Breast epithelium (tissue), 4 donors: ENCODE measurements at places on chromosomes 1 and 21.

DNA sequence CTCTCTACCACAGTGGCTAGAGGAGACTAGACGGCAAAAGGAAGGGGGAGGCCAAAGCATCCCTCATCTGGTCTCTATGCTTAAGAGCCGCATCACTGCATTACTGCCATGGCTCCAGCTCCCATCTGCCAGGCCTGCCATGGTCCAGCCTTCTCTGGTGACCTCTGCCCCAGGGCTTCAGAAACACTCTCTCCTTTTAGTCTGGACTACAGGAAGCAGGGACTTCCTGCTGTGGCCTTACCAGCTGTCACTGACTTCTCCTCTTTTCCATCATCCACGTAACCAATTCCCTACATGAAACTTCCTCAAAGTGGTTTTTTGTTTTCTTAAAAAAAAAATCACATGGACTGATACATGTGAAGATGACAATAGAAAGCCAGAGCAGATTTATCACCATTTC lies 323.1 kb upstream of the NFIA start:
- no peaks in the 10 kb centered on the region for H3K36me3 ChIP-seq
- no peak overlapping the region for H3K27ac ChIP-seq
- H3K4me1 ChIP-seq, result no peaks in the 10 kb centered on the region
- no peak overlapping the region for H3K4me3 ChIP-seq
- no peak for DNase-seq
- no peaks in the 10 kb centered on the region for H3K27me3 ChIP-seq

- H3K27me3 ChIP-seq, result no peaks in the 10 kb centered on the region
- H3K36me3 ChIP-seq, result no peaks in the 10 kb centered on the region
- no peaks in the 10 kb centered on the region for H3K4me1 ChIP-seq
- DNase-seq, result no peak
- no peak overlapping the region for H3K27ac ChIP-seq
Measured at GRCh38 chr21:42317826-42318746, 2.9 kb upstream of the TFF3 start.

DNA sequence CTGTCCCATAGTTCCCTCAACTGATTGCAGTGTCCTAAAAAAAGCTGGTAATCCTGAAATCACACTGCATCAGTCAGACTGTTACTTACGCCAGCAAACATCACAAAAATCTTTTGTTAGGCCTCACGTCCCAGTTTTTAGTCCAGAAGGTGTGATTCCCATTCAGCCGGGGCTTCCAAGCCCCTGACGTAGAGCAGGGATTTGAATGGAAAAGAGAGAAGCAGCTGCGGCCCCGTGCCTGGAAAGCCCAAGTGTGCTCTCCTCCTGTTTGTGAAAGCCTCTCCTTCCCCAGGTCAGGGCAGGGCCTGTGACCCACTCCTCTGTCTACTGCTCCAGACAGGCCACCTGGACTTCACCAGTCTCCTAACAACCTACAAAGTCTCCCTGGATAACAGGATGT lies 20.7 kb downstream of the KCNA10 start:
- H3K4me3 ChIP-seq, result no peak overlapping the region
- no peaks in the 10 kb centered on the region for H3K36me3 ChIP-seq
- no peak overlapping the region for H3K27ac ChIP-seq

- H3K27ac ChIP-seq, result peak overlapping the region; percentile 28
- no peak overlapping the region for H3K4me3 ChIP-seq
- H3K27me3 ChIP-seq, result no peaks in the 10 kb centered on the region
- no peaks in the 10 kb centered on the region for H3K36me3 ChIP-seq
- no peak for DNase-seq
- peaks cover 6% of the 10 kb centered on the region for H3K4me1 ChIP-seq
Measured at GRCh38 chr1:34828611-34829010, 30.9 kb downstream of the SMIM12 start.

DNA sequence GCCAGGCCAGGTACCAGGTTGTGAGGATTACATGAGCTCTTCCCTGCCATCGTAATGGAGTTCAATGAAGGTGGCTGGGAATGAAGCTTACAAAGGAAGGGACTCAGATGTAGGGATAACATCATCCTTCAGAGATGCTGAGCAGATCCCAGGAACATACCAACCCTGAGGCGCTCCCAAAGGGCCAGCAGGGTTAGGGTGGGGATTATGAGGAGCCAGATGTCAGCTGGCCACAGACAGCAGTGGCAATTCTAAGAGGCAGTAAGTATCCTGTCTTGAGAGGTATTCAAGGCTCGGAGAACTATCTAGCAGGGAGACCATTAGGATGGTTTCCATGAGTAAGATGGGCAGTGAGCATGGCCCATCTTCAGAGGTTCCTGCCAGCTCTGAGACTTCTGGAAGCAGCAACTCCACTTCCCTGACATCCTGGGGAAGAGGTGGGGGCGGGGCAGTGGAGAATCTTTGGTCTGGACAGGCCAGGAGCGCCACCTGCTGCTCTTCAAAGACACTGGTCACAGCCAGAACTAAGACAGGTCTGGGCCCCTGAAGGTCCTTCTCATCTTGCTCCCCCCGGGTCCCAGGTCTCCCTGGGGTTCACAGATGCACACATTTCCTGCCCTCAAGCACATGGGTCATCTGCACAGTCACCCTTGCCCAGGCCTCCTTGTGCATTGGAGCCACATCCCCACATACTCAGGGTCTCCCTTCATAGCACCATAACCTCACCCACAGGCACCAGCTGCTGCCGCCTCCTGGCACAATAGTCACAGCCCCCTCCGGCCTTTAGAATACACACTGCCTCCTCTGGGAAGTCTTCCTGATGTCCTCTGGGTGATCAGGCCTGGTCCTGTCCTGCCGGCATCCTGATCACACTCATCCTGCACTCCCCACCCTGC lies 2.7 kb upstream of the SDC3 start:
- no peaks in the 10 kb centered on the region for H3K4me1 ChIP-seq
- no peak overlapping the region for H3K4me3 ChIP-seq
- no peaks in the 10 kb centered on the region for H3K36me3 ChIP-seq

DNA sequence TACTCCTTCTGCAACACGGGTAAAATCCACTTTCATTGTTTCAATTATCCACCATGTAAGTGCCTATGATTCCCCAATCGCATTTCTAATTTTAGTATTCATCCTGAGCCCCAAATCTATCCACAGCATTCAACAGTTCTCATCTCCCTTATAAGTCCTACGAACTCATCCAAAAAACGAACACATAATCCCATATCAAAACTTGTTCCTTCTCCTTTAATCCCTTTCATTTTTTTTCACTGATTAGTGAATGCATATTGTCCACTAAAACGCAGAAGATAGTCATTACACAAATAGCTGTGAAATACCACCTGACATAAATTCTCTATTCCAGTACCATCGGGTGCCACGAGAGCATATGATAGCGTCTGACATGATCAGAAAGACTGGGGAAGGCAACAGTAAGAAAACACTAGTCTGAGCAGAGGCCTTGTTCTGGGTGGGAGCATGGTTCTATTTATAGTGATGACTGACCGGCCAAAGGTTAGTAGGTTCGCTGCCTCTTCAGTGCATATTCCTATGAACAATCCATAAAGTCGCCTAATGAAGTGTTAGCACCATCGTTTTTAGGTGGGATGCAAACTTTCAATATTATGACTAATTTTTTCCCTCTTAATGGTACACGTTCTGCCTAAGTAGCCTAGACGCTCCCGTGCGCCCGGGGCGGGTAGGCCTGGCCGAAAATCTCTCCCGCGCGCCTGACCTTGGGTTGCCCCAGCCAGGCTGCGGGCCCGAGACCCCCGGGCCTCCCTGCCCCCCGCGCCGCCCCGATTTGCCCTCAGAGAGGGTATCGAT lies 648 bp downstream of the ATP5PF start:
- peaks cover 8% of the 10 kb centered on the region for H3K4me1 ChIP-seq
- H3K36me3 ChIP-seq, result no peaks in the 10 kb centered on the region
- H3K4me3 ChIP-seq, result peak overlapping the region; percentile 94
- no peaks in the 10 kb centered on the region for H3K27me3 ChIP-seq
- peak overlapping the region; percentile 99 for H3K27ac ChIP-seq

DNA sequence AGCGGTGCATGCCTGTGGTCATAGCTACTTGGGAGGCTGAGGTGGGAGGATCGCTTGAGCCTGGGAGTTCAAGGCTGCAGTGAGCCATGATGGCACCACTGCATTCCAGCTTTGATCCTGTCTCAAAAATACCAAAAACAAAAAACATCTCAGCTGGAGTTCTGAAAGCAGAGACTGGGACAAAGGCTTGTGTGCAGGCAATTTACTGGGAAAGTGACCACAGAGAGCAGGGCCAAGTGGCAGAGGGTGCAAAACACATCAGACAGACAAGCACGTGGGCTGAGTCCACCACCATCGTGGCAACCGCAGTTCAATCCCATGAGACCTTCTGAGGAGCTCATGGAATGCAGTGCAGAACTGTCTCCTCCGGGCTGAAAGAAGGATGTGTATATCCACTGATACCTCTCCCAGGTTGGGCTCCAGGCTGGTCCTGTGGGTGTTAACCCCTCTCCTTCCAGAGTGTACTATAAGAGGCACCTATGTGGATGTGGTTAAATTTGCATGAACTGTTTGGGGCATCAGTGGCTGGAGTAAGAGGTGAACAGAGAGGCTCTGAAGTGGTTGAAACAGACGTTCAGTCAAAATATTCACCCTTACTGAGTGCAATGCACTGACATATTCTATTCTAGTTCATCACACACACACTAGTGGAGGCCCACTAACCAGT lies 10.8 kb downstream of the PIGP start:
- no peaks in the 10 kb centered on the region for H3K36me3 ChIP-seq
- DNase-seq, result no peak
- no peaks in the 10 kb centered on the region for H3K4me1 ChIP-seq
- no peak overlapping the region for H3K27ac ChIP-seq
- H3K4me3 ChIP-seq, result no peak overlapping the region
